ENCODE measurements at places on chromosomes 16 and 17.

DNA sequence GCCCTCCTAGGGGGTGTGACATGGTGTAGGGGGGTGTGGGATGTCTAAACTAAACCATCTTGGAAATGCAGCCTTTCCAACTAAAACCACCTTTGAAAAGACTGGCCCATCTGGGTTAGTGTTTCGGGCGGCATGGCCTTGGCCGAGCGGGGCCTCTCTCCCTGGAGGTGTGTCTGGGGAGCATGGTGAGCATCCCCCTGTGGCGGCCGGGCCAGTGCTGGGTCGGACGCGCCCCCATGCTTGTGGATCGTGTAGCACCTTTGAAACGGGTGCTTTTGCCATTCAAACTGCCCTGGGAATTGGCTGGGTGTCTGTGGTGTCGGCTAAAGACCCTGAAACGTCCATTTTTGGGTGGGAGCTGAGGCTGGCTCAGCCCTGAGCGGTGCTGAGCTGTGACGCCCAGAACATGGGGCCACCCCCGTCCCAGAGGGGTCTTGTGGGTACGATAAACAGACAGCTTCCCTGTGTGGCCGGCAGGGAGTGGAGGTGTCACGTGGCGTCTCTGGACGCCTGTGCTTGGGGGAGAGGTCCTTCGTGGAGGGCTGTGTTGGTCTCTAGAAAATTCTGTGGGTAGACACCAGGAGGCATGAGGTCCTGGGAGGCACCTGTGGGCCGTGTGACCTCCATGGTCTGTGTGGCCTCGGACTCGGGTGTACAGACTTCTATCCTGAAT lies 6.3 kb downstream of the METRNL start:
- no peak for DNase-seq

DNA sequence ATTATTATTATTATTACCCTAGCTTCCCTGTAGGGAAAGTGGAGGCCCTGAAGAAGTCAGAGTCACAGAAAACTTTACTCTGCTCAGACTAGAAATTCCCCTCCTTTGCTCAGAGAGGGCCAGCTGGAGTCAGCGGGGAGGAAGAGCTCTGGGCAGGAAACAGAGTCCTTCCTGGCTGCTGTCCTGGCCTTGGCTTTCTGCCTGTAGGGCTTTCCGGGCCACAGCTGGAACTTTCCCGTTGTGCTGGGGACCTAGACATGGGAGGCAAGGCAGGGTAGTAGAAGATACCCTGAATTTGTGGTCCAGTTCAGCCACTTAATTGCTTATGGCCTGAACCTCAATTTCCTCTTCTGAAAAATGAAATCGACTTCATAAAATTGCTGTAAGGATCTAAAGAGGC lies 14.0 kb upstream of the CCL2 start:
- DNase-seq = no peak

- peak; percentile 90 for DNase-seq
These were observed 4.2 kb downstream of the SOCS1 start for GRCh38 chr16:11251525-11252481.

- peak; percentile 28 for DNase-seq
These were observed 125.7 kb downstream of the XYLT1 start for GRCh38 chr16:17345043-17345442.

- no peak for DNase-seq
These were observed 39.3 kb downstream of the CBFB start for GRCh38 chr16:67068212-67068753.

- DNase-seq = no peak
These were observed 9.8 kb downstream of the SCGB1C2 start for GRCh38 chr17:146983-147761.

DNA sequence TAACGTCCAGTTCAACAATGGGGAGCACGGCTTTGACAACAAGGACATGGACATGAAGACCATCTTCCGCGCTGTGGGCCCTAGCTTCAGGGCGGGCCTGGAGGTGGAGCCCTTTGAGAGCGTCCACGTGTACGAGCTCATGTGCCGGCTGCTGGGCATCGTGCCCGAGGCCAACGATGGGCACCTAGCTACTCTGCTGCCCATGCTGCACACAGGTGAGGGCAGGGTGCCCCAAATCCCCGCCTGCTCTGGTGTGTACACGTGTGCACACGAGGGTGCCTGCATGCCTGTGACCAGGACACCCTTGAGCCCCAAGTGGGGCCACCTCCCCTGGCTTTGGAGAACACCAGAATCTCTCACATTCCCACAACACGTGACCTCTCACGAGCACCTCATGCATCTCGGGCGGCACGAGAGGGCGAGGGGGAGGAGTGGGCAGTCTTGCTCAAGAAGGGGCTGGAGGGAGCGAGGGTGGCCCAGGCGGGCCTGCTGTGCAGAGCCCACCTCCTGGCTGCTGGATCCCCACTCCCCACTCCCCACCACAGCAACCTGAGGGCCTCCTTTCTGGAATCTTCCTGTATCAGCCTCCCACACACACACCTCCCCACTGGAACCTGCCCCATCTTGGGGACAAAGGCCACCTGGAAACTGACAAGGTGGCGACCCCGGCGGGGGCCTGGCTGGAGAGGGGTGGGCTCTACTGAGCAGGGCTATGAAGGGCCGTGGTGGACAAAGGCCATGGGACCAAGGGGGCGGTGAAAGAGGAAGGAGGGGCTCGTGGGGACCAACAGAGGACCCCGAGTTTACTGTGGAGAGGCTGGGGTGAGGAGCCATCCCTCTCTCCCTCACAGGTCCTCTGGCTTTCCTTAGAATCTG lies 6.5 kb downstream of the ENPP7 start:
- no peak for DNase-seq

DNA sequence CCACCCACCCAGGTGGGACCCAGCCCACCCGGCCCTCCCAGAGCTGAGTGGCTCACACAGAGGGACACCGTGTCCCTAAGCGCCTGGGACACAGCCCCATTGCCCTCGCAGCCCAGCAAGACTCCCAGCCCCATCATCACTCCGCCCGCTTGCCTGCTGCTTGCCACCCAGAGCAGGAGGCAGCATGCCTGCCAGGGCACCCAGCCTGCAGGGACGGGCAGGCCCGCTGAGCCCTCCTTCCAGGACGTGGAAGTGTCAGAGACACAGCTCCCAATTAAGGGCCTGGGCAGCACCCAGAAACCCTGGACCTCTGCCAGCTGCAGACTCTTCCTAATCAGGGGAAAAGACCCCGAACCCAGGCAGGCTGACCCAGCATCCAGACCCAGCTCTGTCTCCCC lies 17.2 kb upstream of the OSGIN1 start:
- no peak for DNase-seq

- DNase-seq = no peak
These were observed 14.3 kb upstream of the DLX3 start for GRCh38 chr17:50009282-50009681.

DNA sequence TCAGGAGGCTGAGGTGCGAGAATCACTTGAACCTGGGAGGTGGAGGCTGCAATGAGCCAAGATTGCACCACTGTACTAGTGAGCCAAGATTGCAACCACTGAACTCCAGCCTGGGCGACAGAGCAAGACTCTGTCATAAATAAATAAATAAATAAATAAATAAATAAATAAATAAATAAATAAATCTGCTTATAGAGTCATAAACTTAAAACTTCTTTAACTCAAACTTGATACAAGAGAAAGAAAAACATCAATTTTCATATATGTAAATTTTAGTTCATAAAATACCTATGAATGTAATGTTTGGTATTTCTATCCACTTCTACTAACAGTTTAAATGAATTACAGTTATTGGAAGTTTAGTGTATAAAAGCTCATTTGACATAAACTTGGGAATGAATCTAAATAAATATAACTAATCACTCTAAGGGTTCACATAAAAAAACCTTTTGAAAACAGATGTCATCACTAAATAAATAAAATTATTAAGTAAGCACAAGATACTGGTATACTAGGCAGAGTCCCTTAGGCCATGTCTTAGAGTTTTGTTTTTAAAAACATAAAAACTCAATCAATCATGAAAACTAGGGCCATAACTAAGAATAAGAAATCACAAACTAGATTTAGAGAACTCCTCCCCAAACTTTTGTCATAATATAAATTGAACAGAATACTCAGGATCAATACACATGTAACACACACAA lies 54.1 kb downstream of the SMURF2 start:
- DNase-seq = no peak

- no peak for DNase-seq
These were observed 253.9 kb downstream of the SLC39A11 start for GRCh38 chr17:72838581-72838980.

DNA sequence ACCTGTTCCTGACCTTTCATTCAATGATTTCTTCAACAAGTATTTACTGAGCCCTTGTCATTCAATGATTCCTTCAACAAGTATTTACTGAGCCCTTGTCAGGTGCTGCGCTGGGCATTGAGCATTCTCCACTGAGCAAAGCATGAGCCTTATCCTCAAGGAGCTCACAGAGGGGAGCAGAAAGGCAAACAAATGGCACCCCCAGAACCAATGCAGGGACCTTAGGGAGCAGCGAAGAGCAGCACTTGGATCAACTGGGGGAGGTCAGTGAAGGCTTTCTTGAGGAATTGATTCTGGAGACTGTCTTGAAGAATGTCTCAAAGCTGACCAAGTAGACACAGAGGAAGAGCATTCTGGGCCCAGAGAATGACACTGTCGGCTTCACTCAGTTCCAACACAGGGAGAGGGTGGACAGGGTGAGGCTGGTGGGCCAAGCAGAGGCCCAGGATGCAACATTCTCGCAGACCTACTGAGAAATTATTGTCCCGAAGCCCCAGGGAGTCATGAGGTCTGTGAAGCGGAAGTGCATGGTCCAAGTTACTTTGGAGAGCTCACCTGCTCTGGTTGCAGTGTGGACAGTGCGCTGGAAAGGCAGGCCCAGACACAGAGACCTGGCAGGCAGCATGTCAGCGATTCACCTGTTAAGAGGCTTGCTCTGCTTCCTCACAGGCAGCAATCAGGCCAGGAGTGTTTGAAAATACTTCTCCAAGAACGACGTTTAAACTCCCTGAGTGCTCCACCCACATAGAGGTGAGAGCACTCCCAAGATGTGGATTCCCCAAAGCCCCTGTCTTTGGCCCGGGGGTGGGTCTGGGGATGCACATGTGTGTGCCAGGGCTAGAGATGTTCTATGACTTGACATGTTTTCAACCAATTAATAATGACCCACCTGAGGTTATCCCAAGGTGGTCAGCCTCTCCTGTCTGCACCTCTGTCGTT lies 3.2 kb upstream of the MPO start:
- no peak for DNase-seq

GRCh38 chr17:13311306-13311705 lies 290.4 kb downstream of the HS3ST3A1 start:
- DNase-seq = no peak

DNA sequence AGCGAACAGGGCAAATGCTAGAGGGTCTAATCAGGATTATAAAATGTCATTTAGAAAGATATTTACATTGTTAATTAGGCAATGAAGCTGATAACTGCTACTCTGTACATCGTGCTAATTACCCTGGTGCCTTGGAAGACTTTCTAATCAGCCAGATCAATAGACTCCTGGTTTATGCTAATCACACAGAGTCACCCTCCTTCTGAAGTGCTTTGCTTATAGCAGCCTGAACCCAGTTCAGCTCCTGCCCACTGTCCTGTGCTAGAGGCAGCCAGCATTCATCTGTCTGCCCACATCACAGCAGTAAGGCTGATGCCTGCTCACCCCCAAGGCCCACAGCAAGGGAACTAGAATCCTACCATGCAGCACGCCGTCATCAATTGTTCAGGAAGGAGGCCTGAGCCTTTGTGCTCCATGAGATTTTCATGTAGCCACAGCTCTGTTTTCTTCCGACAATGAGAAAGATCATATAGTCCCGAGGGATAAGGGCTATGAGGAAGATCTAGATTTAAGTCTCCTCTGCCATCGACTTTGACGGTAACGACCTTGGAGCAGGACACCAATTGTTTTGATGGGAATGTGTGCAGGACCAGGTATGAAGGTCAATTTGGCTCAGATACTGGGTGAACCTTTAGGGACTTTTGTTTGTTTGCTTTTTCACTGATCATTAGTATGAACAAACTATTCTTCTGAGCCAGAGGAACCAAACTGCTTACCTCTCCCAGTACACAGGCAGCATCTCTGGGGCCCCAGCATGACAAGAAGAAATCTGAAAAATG lies 12.5 kb upstream of the LYRM9 start:
- no peak for DNase-seq

DNA sequence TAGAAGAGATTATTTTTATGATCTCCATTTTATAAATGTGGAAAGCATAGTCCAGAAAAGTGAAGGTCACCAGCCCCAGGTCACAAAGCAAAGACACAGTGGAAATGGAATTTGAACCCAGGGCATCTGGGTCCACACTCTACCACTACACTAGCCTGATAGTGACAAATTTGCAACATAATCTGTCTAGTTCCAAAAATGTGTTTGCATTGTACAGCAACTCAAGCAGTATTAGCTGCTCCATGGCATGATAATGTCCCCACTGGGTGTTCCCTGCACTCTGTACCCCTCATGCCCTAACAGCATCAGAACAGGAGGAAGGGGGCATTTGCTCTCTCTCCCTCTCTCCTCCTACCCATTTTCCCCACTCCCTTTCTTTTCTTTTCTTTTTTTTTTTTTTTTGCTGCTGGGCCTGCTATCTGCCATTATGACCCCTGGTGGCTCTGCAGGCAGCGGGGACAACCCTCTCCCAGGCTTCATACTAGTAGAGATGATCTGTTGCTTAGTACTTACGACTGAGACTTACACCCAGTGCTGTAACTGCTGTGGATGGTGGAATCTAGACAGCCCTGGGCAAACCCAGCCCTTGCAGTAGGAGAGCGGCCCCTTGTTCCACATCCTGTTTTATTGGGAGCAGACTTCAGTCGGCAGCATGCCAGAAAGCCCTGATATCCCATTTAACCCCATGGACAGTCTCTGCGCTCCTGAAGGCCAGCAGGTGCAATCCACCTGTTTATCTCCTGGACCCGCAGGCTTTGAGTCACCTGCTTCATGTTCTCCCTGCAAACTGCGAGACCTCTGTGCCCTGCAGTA lies 306.3 kb downstream of the SOX9 start:
- no peak for DNase-seq
